ENCODE measurements at places on chromosomes 1 and 21.

DNA sequence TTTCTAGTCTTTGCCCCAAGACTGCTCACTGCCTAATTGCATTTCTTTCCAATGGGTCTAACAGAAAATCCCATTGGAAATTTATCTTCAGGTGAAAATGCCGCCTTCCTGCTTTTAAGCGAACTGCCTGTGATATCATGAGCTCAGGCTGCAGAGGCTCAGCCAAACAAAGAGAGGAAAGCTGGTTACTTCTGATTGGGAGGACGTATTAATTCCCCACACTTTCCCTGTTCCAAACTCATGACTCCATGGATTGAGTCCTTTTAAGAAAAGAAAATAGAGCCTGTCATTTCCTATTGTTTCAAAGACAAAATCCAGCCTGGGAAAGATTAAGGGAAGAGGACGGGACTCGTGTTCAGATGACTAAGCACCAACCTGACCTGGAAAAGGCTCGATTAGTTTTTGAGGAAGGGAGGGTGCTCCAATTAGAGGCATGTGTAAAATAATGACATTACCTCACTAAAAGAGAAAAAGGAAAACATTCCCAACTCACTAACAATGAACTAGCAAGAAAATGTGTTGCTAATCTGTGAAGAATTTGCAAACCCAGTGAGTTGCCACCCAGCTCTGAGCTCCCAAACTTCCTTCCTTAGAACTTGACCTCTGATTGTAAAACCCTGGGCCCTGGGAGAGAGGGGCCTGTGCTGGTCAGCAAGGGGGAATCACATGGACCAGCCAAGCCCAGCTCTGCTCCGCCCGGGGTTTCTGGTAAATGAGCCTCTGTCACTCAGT is 61.2 kb downstream of the TCP10L start:
- DNase-seq: no peak

- DNase-seq: no peak
Observed at GRCh38 chr1:31755197-31755611, 8.9 kb downstream of the ADGRB2 start.

- DNase-seq: no peak
Observed at GRCh38 chr1:55558515-55558914, 343.4 kb upstream of the USP24 start.

DNA sequence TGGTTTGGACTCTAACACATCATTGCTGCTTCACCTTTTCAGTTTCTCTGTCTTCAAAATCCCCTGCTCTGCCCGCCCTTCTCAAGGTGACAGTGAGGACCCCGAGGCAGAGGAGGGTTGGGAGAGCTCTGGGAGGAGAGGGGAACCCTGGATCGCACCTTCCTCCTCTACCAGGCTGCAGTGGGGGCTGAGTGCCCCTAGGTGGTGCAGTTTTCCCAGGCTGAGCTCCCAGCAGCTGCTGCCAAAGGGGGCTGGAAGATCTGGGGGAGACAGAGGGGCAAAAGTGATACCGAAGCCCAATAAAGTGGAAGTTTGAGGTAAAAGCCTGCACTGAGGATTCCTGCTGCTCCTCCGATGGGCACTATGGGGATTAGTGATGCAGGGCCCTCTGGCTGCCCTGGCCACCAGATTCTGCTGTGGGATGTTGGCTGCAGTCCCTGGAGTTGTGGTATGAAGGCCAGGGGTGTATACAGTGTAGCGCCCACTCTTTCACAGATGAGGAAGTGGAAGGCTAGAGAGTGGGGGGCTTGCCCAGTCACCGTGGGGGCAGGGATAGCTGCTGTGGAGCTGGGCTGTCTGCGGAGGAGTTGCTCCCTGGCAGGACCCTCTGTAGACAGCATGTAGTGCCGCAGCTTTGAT is 40.7 kb upstream of the SCMH1 start:
- peak; percentile 2 for DNase-seq

DNA sequence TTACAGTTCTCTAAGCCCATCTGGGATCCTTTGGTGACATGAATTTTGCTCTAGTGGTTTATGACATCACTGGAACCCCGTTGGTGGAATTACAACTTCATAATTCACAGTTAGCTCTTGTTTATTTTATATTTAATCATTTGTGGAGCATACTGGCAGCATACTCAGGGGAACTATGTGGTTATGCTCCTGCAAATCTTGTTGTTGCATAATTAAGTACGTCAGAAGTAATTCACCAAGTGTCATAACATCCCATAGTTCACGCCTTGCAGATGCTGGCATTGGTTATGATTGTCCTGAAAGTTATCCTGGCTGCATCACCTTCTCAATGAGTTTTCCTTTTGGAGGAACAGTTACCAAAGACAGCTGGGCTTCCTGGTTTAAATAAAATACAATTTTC is 16.5 kb downstream of the PRRX1 start:
- DNase-seq: no peak

- DNase-seq: no peak
Observed at GRCh38 chr1:6750490-6750889, 34.8 kb upstream of the CAMTA1 start.

DNA sequence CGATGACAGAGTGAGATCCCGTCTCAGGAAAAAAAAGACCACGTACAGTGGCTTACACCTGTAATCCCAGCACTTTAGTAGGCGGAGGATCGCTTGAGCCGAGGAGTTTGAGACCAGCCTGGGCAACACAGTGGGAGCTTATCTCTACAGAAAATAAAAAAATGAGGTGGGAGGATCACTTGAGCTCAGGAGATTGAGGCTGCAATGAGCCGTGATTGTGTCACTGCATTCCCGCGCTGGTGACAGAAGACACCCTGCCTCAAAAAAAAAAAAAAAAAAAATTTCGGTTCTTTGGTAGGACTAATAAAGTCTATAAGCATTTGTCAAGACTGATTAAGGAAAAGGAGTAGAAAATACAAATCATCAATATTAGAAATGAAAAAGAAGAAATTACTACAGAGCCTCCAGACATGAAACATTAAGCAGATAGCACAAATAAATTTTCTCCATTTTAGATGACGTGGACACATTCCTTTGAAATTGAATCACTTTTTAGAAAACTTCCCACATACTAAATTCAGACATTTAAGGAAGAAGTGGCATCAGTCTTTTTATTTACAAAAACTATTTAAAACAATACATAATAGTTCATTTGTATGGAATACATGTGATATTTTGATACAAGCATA is 30.4 kb downstream of the MORC3 start:
- no peak for DNase-seq

DNA sequence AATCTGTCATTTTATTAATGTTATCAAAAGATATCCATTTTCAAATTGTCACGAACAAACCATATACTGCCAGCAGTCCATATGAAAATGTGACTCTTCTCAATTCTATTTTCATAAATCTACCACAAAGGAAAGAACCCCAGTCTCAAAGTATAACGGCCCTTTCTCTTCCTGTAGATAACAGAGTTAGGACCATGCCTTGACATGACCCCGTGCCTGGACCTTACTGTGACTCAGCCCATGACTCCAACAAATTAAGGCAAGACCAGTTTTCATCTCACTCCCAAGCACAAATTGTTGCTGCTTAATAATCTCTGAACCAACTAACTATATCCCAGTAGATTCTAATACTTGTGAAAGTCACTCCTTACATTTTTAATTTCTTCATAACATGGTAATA is 124.4 kb upstream of the NFIA start:
- DNase-seq: no peak

DNA sequence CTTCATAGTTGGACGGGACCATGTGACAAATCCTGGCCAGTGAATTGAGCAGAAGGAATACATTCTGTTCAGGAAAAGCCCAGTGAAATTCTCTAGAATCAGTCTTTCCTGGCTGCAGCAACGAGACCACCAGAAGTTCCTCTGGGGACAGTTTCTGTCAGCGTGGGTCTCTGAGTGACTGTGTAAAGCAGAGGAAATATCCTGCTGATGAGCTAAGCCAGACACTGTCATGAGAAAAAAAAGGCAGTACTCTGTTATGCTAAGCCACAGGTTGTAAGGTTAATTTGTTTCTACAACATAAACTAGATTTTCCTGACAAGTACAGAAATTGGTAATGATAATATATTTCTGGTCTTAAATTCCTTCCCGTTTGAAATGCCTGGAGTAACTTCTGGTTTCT is 664.4 kb downstream of the LMO4 start:
- DNase-seq: no peak

- no peak for DNase-seq
Observed at GRCh38 chr1:5603353-5604104, 388.7 kb downstream of the NPHP4 start.

DNA sequence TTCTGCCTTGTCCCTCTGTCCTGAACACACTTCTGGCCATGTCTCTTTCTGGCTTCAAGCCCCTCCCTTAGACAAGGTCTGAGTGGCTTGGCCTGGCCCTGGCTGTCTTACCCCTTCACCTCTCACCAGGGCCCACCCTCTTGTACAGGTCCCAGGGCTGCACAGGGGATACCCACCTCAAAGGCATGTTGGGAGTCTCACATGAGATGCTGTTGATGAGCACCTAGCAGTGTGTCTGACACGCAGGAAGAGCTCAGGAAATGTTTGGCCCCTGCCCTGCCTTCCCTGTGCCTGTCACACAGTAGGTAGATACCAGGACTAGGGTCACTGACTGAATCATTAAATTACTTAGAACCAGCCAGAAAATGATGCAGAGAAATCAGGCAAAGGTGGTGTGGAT is 16.6 kb downstream of the ZNF362 start:
- no peak for DNase-seq

DNA sequence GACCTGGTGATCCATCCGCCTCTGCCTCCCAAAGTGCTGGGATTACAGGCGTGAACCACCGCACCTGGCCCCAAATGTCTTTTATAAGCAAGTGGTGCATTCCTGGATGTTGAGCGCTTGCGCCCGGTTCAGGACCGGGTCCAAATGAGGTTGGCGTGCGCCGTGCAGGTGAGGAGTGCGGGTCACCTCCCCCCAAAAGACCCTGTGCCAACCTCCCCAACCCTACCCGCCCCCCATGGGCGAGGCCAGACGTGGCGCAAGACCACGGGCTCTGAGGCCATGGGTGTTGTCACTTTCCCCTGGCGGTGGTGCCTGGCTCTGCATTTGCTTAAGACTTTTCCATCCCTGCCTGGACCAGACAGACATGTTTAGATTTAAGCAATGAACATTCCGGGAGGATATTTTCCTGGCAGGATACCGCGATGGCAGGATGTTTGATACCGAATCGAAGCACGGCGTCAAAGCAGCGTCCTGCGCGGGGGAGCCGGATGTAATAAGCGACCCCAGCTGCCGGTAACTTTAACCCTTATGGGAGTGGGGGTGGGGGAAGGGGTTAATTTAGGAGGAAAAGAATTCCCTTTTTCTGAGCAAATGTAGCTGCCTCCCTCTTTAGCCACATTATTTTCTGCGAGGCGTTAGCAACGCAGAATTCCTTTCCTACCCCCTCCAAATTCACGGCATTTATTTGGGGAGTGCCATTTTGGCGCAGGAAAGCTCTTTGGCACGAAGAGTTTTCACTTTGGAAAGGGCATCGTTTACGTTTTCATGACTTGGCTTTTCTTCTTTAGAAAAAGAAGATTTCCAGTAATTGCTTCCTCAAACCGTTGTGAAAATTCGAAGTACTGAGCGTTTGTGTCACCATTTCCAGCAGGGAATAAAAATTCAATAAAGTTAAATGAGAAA is 27.8 kb upstream of the RNF187 start:
- peak; percentile 21 for DNase-seq

- DNase-seq: no peak
Observed at GRCh38 chr1:37666241-37666867, 26.0 kb upstream of the CDCA8 start.

DNA sequence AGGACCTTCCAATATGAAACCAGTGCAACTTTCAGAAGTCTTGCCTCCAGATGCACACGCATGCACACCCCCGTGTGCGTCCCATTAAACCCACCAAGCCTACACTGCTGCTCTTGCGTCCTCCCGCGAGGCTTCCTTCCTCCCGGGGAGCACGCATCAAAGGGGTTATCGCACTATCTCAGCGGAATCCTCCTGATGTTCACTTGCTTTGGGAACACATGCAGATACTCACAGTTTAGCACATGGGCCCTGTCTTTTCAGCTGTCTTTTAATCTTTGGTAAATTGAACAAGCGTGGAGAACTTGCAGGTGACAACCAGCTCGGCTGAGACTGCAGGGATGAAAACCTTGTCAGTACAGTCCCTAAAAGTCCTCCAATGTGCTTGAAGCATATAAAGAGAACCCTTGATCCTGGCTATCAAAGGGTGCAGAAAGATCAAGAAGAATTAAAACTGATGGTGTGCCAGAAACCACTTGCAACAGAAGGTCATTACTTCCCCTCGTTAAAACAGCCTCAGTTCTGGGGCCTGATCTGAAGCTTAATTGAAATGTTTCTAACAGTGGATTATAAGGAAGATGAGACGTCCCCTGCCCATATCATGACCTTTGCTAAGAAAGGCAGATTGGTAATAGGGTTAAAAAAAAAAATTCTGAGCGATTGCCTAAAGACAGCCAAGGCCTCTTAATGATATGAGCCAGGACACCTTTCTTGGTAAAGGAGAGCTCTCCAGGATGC is 149.4 kb upstream of the LMO4 start:
- DNase-seq: no peak

GRCh38 chr21:14917762-14918161 is 147.0 kb downstream of the NRIP1 start:
- DNase-seq: no peak

GRCh38 chr1:182084487-182085316 is 23.2 kb upstream of the ZNF648 start:
- DNase-seq: peak; percentile 56

DNA sequence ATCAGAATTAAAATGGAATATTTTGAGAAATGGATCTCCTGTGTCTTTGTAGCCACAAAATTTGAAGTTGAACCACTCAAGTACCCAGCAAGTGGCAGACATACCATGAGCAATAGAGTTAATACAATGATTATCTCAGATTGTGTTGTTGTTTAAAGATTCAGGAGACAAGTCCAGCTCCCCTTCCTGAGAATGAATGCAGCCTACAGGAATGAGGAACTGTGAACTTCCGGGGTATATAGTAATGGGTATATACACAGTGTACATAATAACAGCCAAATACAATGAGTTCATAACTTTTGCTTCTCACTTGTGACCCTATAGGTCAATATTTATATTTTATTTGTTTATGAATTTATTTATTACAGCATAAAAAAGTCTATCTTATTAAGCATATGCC is 445.0 kb downstream of the SETD4 start:
- no peak for DNase-seq

DNA sequence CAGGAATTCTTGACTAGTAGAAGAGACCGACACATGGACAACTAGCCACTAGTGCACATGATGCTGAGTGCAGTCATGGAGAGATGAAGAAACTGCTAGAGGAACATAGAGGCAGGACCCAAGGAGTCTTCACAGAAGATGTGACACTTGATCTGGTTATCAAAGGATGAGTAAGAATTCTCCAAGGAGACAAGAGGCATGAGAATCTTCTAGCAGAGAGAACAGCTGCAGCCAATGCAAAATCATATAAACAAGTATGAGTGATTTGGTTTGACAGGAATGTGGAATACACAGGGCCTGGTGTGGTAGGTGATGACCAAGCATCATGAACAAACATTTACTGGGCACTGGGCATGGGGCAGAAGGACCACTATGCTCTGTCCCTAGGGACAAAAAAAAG is 140.9 kb upstream of the CTTNBP2NL start:
- no peak for DNase-seq

GRCh38 chr1:165344198-165344597 is 12.3 kb downstream of the LMX1A start:
- no peak for DNase-seq

Data from T follicular helper cell (primary cell).